ENCODE measurements at places on chromosomes 16 and 17. TPM values are rescaled to one million over a fixed set of nuclear protein-coding genes. Genes with fewer than 3 reads are reported as not detected.

NUP85 gene
- 87.8 TPM for total RNA-seq

KCNH6 gene
- not detected for total RNA-seq

SEZ6L2 gene
- total RNA-seq: 68.9 TPM

STAT5A gene
- total RNA-seq: not detected

TBX21 gene
- total RNA-seq: not detected

KRT24 gene
- total RNA-seq: not detected

SLC12A3 gene
- not detected for total RNA-seq

SMARCE1 gene
- total RNA-seq: 56.3 TPM

RGS11 gene
- total RNA-seq: 3.6 TPM

All from Caki2 (cell line).